ENCODE measurements at places on chromosomes 7 and 10. TPM values are rescaled to one million over a fixed set of nuclear protein-coding genes. Genes with fewer than 3 reads are reported as not detected.

- peak; percentile 37 for DNase-seq
These were observed 278.5 kb upstream of the KLF14 start for GRCh38 chr7:131012477-131013031.

DNA sequence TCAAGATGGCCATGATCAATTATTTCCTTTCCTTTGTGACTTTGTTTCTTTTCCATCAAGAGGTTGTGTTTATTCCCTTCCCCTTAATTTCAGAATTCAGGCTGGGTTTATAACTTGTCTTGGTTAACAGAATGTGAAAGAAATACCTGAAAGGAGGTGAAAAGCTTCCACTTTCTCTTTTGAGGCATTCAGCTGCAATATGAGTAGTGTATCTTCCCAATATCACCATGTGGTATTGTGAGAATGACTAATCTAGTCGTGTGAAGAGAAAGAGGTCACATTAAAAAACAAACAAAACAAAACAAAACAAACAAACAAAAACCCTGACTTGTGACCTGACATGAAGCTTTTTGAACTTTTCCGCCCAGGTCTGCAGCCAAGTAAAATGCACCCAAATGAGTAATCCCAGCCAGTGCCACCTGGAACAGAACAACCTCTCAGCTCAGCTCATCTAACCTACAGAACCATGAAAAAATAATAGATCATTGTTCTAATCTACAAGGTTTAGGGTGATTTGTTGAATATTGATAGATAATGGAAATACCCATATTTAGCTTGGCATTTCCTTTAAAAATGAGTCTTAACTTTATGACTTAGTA is 70.8 kb upstream of the TEX47 start:
- no peak for DNase-seq

GRCh38 chr7:124718032-124718766 is 47.4 kb downstream of the GPR37 start:
- no peak for DNase-seq

DNA sequence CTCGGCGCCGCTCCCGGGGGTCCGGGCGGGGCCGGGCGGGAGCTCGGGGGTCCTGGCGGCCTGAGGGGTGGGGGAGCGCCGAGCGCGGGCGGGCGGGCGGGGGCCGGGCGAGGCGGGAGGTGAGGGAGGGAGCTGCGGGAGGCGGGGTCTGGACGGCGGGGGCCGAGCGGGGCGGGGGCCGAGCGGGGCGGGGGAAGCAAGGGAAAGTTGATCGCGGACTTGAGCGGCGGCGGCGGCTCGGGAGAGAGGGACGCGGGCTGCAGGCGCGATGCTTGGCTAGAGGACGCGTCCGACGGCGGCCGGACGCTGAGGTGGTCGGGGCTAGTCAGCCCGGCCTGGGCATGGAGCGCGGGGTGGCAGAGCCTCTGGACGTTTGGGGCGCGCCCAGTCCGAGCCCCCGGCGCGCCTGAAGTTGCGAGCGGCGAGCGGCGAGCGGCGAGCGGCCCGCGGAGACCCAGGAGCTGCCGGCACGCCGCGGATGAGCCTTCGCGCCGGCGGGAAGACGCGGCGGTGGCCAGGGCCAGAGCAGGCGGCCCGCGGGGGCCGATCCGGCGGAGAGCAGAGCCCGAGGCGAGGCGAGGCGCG is at the start of gene CDH23:
CDH23 (plus strand) TSS at position 210 of the 585 bp plus-strand sequence. CDS start 42,912 bp downstream, outside the sequence.
- peak; percentile 82 for DNase-seq

DNA sequence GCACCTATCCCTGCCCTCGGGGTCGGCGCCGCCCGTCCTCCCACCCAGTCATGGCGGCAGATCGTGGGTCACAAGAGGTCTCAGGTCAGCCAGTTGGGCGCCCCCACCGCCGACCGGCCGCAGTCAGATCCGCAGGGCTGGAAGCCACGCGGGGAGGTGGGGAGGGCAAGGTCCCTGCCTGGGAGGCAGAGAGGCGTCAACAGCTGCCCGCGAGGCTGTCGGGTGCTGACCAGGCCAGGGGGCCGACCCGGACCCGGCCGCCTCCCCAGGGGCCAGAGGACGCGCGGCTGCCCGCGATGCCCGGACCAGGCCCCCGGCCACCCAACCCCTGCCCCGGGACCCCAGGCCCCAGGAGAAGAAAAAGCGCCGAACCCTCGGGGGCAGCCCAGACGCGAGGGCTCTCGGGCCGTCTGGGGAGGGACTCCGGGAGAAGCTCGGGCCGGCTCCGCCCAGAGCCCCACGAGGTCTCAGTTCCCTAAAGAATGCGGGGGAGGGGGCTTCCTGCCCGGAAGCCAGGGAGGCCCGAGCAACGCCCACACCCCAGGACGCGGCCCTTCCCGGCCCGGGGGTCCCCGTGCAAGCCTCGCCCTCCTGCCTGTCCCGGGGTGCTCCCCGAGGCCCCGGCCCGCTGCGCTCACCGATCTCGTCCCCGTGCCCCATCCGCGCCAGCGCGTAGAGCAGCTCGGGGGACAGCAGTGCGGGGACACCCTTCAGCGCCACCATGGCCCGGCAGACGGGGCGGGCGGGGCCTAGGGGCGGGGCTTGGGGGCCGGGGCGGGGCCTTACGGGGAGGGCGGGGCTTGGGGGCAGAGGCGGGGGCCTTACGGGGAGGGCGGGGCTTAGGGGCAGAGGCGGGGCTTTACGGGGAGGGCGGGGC is at the start of gene FUOM:
FUOM (minus strand) TSS at position 735 of the 877 bp plus-strand sequence; CDS start at position 723, 12 bp downstream.
- DNase-seq = peak; percentile 70

DNA sequence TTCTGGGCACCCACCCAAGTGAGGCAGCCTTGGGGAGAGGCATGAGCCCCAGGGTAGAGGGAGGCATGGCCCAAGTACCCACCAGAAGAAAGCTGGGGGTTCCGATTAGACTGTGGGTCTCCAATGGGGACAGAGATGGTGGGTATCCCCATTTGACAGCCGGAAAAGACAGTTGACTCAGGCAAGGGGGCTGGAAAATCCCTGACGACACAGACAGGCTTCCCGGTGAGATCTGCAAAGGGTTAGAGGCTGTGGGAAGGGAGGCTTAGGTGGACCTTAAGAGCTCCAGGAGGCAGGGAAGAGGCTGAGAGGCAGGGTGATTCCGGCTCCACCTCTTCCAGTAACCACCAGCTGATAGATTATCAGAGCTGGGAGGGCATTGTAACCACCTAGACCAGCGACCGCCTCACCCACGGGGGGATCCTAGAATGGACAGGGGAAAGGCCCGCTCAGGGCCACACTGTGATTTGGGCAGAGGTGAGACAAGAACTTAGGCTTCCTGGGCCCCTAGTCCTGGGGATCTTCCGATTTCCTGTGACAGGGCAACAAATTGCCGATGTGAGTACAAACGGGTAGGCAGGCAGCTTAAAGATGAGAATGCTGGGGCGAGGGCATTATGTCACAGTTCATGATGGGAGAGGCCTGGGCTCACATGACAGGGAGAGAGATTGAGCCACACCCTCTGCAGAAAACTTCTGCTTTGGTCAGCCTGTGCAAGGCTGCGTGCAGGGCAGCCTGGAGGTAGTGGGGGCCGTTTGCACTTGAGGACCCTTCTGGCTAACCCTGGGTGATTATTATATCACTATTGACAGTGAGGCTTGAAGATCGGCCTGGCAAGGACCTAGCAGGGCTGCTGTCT is 5.4 kb downstream of the TBATA start:
- no peak for DNase-seq

- peak; percentile 70 for DNase-seq
These were observed 24.8 kb downstream of the ELFN1 start for GRCh38 chr7:1694611-1695511.

The SLC16A12 gene
- 7.2 TPM for total RNA-seq

The PLPP4 gene
- total RNA-seq = not detected

The ZWINT gene
- total RNA-seq = 2.6 TPM

The ADAM12 gene
- total RNA-seq = 1.4 TPM
